ENCODE measurements at places on chromosomes 6 and 20.

- no peak for DNase-seq
These were observed 3.4 kb downstream of the BAK1 start for GRCh38 chr6:33576668-33577067.

GRCh38 chr6:32854376-32855178 is 585 bp downstream of the PSMB9 start:
- DNase-seq = no peak

DNA sequence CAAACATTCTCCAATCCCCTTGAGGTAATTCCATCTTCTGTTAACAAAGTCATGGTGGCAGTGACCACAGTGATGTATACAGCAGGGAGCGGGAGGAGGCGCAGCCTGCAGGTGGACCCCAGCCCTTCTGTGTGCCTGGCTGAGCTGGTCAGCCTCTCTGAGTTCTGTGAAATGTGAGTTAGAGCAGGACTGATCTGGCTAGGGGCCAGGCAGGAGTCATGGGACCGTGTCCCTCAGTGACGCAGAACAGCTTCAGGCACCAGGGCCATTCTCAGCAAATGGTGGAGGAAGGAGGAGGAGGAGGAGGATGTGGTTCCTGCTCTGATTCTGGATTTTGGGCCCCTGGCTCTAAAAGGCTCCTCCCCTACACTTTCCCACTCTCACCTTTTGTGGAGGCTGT is 6.9 kb downstream of the PHACTR3 start:
- no peak for DNase-seq

DNA sequence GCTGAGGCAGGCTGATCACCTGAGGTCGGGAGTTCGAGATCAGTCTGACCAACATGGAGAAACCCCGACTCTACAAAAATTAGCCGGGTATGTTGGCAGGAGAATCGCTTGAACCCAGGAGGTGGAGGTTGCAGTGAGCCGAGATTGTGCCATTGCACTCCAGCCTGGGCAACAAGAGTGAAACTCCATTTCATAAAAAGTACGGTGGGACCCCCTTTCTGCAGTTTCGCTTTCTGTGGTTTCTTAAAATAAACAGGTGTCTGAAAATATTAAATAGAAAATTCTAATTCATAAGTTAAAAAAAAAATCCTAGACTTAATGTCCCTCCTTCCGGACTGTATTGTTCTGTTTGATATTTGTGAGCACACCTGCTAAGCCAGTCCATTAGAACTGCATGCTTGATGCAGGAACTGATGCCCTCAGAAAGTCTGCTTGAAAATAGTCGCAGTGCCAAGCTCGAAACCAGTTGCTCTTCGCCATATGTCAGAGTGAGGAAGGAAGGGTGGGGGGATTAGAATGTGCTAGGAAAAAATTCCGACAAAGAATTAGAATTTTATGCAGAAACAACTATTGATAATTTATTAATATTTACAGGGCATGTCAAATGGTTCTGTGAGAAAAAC is 85.9 kb downstream of the JARID2 start:
- no peak for DNase-seq

GRCh38 chr6:140544431-140544830 is 1170.0 kb upstream of the CITED2 start:
- DNase-seq = no peak

- no peak for DNase-seq
These were observed 105.5 kb downstream of the IPCEF1 start for GRCh38 chr6:154251116-154251515.

DNA sequence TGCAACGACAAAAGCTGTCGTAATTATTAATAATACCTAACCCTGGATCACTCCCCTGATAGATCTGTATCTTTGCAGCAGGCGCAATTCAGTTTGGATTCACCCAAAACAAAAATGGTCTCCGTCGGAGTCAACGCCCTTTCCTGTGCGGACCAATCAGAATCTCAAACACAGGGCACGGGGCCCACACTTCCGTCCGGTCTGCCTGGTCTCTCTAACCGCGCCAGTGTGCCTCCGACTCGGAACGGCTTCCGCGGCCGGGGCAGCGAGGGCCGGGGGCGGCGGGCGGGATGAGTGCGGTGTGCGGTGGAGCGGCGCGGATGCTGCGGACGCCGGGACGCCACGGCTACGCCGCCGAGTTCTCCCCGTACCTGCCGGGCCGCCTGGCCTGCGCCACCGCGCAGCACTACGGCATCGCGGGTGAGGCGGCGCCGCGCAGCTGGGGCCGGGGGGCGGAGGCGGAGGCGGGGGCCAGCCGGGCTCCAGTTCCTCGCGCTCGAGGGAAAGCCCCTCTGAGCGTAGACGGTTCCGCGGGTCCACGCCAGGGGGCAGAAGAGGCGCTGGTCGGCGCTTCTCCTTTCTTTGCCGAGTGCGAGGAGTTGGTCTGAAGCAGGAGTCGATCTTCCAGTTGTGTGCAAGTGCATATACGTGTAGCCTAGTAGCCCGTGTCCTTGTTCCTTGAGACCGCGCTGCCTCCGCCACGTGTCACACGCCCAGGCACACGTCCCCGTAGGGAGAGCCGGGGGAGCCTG is at the start of gene PEX7:
Gene PEX7, plus strand, starts transcription at position 217 of the 752 bp plus-strand sequence. Its CDS starts 74 bp downstream, at position 291.
- DNase-seq = peak; percentile 64

DNA sequence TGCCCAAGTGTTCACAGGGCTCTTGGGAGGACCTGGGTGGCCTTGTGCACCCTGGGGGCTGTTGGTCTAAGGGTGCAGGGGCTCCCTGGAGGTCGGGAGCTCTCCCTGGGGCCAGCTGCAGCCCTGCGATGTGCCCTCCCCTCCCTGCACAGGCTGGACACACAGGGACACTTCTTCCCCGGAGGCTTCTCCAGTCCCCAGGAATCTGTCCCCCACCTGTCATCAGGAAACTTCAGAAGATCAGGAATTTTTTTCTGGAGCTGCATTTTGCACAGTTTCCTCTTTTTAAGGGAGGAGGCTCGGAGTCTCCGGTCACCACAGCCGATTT is 66.9 kb upstream of the BHLHE23 start:
- DNase-seq = no peak

DNA sequence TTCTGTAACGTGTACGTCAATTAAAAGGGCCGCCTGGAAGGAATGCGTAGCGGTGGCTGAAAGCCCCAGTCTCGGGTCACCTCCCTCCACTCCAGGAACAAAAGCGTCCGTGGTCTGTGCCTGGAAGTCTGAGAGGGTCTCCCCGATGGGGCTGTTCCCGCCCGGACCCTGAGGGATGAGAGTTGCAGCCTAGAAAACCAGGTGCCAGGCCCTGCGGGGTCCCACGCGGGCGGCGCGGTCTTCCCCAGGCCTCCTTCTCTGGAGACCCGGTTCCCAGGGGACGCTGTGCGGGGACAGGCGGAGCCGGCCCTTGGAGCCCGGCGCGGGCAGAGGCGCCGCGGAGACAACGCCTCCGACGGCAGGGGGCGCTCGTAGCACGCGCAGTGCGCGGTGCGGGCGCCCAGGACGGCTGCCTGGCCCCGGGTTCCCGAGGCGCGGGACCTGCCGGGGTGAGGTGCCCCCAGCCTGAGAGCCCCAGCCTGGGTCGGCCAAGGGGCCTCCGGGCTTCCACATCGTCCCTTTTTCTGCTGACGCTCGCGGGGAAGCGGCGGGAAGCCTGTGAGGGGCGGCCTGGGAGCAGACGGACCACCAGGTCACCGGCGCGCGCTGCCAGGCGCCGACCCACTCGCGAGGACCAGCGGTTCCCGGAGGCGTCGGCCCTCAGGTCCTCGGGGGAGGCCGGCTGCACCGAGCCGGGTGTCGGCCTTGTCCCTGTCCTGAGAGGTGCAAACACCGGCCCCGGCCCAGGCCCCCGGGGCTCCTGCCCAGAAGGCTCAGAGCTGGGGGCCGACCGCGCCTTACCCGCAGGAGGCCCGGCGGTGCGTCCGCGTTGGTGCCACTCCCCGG is 5.3 kb upstream of the FOXC1 start:
- DNase-seq = peak; percentile 26

DNA sequence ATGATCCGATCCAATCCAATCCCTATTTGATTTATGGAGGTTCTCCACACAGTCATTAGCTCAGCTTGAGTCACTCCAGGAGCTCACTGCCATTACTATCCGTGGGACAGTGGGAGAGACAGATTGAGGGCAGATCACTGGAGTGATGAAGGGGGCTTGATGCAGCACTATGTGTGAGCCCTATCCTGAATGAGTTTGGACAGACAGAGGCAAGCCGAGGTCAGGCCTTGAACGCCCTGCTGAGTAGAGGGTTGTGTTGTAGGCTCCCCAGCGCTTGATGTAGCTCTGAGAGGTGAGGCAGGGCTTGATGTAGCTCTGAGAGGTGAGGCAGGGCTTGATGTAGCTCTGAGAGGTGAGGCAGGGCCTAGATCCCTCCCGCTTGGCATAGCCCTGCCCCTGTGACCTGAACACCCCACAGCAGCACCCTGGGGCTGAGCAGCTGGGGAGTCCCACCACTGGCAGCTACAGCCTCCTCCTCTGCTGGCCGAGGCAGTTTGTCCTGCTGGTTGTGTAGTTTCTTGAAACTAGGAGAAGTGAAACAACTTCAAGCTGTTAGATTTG is 58.7 kb downstream of the ZFAND3 start:
- no peak for DNase-seq

DNA sequence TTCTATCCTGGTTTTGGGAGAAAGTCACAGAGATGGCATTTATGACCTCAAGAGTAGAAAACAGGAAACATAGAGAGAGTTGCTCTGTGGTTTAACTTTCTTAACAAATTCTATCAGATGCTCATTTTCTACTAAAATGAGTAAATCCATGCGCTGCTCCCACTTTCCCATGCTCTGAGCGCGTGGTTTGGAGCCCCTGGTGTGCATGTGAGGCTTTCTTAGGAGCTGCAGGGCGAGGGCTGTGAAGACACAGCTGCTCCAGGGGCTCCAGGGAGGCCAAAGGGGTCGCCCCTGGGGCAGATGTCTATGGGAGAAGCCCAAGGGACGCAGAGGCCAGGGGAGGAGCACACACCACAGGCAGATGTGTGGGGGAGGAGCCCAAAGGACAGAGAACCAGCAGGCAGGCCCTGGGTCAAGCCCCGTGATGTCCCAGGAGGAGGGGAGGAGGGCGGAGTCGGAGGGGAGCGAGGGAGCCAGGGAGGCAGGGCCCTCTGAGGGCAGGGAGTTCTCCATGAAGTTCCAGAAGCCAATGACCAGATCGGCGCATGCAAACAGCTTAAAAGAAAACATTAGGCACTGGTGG is 122.9 kb downstream of the IRF4 start:
- no peak for DNase-seq

DNA sequence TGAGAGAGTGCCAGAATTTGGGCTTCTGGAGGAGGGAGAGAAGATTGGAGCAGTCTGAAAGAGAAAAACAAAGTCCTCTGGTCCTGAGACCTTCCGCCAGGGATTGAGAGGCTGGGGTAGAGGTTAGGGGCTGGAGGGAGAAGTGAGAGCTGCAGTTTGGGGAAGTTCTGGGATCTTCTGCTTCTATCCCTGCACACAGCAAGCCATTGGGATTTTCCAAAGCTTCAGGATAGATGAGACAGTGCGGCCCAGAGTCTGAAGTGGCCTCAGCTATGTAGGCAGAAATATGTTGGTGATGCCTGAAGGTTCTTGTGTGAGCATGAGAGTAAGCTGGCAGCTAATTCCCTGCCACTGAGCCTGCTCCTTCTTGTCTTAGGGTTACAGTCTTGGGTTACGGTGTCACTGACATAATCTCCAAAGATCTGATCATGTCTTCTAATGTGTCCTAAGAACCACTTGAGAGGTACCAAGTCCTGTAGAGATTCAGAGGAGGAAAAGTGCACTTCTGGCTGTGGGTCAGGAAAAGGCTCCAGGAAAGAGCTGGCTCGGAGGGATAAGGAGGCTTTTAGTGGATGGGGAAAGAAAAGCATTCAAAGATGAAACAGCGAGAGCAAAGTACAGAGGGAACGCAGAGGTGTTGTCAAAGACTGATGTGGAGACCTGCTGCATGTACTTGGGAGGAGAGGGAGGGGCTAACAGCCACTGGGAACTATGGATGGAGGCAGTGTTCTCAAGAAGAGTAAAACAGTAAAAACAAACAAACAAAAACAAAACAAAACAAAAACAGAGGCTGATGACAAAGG is 131.1 kb upstream of the MYLIP start:
- DNase-seq = no peak

GRCh38 chr6:94463306-94463705 is 1043.9 kb upstream of the EPHA7 start:
- no peak for DNase-seq

DNA sequence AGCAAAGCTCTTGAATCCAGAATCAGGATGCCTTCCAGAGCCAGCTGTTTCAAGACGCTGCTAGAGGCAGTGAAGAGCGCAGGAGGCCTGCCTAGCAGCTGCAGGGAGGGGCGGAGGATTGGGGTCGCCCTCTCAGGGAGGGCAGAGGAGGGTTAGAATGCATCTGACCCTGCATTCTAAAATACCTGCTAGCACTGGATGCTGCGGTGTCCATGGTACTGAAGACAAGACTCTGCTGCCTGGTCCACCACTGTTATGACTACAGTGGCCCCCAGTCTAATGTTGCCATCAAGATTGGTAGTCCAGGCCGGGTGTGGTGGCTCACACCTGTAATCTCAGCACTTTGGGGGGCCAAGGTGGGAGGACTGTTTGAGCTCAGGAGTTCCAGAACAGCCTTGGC is 193.7 kb upstream of the PROKR2 start:
- DNase-seq = no peak

GRCh38 chr6:138526822-138527235 is 27.5 kb upstream of the NHSL1 start:
- DNase-seq = peak; percentile 30

DNA sequence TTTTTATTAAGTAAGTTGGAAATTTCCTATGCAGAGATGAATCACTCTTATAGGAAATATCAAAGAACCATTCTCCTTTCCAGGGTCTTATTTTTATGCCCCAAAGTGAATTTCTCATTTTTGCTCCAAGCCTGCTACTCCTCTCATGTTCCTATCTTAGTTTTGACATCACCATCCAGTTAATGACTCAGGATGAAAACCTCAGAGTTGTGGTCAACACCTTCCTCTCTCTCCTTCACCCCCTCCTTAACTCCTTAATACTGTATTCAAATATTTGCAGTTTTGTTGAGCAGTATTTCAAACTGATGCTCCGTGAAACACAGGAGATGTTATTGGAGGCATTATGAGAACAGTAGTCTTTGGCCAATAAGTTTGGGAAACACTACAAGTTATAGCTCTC is 64.1 kb downstream of the NRN1 start:
- no peak for DNase-seq

GRCh38 chr20:45813006-45813340 is 529 bp downstream of the UBE2C start:
- DNase-seq = no peak

DNA sequence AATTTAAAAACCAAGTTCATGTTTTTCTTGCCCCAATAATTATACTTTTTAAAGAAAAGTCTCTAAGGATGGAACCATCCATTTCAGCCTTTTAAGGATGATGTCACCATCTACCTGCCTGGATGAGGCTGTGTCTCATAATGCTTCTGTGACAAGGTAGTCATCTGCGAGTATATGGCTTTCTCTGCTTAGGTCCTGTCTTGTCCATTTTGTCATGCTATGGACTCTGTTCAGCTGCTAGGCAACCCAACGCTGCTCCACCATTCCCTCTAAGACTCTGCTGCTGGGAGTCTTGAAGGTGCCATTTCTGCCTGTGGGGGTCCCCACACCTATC is 459.8 kb upstream of the RUNX2 start:
- no peak for DNase-seq

GRCh38 chr6:90187437-90188121 is 109.1 kb downstream of the BACH2 start:
- DNase-seq = no peak
